M059J (cell line): ENCODE measurements at places on chromosomes 1 and 21. TPM values are rescaled to one million over a fixed set of nuclear protein-coding genes. Genes with fewer than 3 reads are reported as not detected.

Gene FLG2
- not detected in 2 replicates for total RNA-seq

Gene FMO3
- total RNA-seq, result 0.10 TPM in 1 of 2 replicates, not detected in the other

Gene PGBD5
- 0.76 and 0.98 TPM in 2 replicates for total RNA-seq

Gene CRABP2
- 21.1 and 31.9 TPM in 2 replicates for total RNA-seq

Gene FCGR3A
- total RNA-seq, result not detected in 2 replicates

- DNase-seq, result no peak
These were observed 10.0 kb upstream of the FAM110D start for GRCh38 chr1:26148887-26149286.

DNA sequence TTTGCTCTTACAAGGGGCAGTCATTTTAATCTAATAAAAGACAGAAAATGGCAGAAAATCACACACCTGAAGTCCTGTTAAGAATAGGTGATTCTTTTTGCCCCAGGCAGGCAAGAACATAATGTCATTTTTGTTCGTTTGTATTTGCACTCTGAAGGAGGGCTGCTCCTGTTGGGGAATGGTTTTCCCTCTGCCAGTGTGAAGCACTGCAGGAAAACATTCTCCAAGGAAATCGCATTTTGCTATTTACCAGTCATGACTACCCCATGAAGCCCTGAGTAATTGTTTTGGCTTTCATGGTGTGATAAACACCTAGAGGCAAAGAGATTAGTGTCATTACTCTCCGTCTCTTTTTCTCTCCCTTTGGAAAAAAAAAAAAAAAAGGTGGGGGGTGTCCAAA is 345.5 kb downstream of the NTNG1 start:
- DNase-seq, result no peak

- DNase-seq, result no peak
These were observed 60.4 kb upstream of the VTCN1 start for GRCh38 chr1:117271129-117271528.

GRCh38 chr1:185062710-185063370 is 17.5 kb downstream of the RNF2 start:
- DNase-seq, result no peak

DNA sequence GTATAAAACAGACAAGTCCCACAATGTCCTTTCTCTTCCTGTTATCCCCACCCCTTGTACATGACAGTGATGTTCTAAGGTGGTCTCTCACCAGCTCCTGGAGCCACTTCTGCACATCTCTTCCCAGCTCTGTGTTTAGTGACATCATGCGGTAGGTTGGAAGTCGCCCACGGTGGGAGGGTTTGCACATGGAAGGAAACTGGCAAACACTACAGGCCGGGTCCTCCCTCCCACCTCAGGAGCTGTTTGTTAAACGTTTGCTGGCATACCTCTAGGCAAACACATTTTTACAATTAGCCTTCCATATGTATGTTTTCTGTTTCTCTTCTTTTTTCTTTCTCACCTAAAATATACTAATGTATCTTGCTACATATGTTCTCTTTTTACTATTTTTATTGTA is 107.4 kb downstream of the PCBP3 start:
- DNase-seq, result no peak

DNA sequence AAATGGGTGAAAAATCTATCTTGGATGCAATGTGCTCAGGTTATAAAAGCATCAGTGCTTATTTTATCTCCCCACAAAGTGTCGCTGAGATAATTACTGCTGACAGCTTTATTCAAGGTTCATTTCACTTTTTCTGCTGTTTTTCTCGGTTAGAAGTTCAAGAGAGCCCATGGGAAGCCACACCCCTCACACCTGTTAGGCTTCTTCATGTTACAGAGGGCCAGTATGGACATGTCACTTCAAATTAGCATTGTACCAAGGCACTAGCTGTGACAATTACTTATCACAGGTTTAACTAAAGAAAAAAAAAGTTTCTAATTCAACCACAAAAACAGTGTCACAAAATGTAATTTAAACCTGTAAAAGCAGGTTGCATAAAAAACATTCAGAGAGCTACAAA is 187.3 kb upstream of the DMRTA2 start:
- DNase-seq, result no peak

DNA sequence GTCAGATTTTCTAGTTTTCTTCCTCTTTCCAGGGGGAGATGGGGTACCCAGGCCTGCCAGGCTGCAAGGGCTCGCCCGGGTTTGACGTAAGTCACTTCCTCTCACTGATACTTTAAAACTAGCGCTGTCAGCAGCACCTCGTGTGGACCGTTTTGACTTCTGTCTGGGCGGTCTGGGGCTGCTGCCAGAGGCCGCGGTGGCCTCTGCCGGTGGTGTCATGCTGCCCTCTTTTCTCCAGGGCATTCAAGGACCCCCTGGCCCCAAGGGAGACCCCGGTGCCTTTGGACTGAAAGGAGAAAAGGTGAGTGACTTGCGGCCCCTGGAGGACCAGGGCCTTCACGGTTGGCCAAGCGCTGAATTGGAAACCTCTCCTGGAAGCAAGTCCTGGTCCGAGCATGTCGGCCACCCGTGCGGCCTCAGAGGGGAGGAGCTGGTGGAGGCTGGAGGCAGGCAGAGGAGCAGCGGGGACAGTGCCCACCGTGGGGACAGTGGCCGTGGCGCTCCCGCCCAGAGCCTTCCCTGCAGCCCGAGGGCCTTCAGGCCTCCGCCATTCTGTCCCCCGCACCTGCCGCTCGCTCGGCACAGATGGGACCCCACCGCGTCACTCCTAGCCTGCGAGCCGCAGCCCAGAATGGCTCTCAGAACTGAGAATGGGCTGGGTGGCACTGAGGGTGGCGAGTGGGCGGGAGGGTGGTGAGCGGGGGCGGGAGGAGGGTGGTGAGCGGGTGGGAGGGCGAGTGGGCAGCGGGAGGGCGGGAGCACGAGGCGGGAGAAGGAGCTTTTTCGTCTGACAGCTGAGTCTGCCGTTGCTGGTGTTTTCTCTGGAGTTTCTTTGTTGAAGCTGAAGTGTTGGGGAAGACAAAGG is 9.4 kb downstream of the COL6A1 start:
- DNase-seq, result no peak

DNA sequence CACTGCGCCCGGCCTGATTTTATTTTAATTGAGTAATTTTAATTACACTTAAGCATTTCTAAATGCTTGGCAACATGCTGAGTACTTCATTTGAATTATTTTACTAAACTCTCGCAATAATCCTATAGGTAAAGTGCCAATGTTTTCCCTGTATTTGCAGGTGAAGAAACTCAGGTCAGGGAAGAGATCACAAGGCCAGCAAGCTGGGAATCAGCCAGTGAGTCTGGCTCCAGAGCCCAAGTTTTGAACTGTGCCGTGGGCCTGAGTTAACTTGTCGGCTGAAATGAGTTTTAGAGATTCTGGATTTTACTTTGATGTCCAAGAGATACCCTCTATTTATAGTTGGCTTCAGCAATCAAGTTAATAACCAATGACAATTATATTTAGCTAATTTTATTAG is 141.4 kb downstream of the CNIH3 start:
- DNase-seq, result no peak

- DNase-seq, result no peak
These were observed 323.0 kb downstream of the CAMTA1 start for GRCh38 chr1:7108251-7108650.

DNA sequence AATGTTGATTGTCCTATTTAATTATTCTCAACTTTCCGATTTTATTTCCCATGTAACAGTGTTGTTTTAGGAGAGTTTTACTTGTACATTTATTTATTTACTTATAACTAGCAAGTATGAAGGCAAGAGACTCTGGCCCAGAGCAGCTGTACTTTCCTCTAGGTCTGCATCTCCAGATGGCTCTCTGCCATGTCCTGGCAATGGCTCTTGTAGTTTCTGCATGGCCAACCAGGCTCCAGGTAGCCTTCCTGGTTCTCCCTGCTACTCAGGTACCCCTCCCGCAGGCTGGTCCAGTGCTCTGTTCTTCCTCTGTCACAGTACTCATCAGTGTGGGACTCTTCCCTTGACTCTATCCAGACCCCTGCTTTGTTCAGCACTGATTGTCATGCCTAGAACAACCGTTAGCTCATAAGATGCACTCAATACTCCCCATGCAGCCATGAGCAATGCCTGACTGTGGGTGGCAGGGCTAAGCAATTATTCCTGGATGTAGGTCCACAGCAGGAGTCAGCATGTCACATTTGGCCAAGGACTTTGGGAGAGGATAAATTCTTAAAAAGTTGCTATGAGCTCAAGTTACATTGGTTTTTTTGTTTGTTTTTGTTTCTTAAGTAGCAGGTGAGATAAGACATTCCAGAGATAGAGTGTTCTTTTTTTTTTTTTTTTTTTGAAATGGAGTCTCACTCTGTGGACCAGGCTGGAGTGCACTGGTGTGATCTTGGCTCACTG is 10.9 kb upstream of the IL20 start:
- DNase-seq, result peak; percentile 71

DNA sequence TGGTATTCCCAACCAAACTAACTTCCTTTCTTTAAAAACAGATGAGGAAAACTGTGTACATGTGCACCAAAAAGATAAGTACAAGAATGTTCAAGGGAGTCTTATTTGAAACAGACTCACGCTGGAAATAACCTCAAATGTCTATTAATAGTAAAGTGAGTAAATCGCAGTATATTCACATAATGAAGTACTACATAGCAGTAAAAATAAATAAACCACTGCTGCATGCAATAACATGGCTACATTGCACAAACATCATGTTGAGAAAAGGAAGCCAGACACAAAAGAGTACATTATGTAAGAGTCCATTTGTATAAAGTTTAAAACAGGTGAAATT is 5.2 kb upstream of the DENND2D start:
- no peak for DNase-seq

DNA sequence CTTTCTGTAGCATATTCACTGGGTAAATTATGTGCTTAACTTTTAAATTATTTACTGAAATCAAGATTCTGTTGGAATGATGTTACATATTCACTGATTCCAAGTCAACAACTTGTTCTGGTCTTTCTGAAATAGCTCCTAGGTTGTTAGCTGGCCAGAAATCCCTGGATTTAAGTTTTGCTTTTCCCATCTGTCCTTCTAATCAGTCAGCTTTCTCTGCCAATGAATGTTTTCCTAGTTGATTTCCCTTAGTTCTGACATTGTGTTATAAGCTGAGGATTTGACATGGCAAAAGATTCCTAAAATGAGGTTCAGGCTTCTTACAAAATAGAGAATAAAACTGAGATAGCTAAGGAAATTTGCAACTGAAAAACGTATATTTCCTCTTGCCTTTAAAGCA is 1479.6 kb downstream of the MRPL39 start:
- no peak for DNase-seq

DNA sequence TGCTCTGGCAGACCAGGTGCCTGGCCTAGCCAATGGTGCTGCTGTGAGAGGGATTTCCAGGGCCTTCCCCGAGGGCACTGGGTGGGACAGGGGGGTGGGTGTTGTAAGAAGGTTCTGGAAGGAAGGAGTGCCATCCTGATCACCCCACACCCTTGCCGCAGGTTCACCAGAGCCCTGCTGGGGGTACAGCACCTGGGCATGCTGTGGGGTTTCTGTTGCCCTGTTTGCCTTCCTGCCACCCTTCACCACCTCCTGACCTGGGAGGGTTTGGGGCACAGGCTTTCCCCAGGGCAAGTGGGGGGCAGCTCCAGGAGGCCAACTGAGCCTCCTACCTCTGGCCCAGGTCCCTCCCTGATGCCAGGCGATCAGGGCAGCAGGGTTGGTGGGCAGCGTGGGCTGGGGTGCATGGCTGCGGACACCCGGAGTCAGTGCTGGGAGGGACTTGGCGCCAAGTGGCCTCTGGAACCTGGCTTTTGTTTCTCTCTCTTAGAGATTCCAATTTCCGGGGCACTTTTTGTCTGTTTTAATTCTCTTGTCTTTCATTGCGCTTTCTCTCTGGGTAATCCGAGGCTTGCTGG is 318.8 kb downstream of the PTPRU start:
- DNase-seq, result no peak

DNA sequence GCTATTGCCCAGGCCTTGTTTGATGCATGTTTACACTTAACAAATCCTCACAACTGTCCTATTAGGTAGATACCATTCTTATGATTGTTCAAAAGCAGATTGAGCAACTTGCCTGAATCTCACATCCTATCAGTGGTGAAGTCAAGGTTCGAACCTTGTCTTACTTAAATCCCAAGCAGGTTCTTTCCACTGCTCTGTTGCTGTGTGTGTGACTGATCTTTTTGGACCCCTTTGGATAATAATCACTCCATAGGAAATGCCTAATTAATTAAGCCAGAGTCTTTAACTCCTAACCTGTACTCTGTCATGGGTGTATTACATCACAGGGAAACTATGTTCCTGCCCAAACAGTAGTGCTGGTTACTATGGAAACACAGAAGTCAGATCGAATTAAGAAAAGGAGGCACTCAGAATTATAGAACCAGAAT is 84.2 kb downstream of the SPATA46 start:
- DNase-seq, result peak; percentile 68

DNA sequence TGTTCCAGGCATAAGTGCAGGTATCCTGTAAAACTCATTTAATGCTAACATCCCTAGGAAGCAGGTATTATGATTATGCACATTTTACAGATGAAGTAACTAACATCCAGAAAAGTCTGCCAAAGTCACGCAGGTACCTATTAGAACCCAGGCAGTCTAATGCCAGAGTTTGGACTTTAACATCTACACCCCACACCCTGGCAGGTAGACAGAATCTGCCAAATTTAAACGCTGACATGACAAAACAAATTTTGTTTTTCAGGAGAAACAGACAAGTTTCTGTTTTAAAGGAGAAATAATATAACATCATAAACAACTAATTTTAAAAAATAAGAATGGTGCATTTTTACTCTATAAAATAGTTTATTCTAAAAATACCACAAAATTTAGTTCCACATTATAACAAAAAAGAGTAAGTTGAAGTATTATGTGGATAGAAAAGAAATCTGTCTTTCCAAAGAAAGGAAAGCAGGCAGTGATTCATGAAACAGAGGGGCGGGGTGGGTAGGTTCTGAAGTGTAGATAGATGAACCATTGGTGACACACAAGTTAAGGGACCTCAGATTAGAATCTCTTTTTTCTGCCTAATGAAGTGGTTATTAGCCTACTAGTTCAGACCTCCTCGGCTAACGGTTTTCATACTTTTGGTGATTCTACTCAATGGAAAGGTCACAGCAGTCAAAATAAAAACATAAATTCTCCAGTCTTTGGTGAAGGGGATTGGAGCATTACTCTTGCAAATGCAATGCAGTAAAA is 1.7 kb downstream of the ASPM start:
- DNase-seq, result peak; percentile 77

GRCh38 chr1:220032911-220033310 is 13.4 kb downstream of the EPRS1 start:
- DNase-seq, result no peak
